ENCODE measurements at places on chromosomes 2 and 18. TPM values are rescaled to one million over a fixed set of nuclear protein-coding genes. Genes with fewer than 3 reads are reported as not detected.

DNA sequence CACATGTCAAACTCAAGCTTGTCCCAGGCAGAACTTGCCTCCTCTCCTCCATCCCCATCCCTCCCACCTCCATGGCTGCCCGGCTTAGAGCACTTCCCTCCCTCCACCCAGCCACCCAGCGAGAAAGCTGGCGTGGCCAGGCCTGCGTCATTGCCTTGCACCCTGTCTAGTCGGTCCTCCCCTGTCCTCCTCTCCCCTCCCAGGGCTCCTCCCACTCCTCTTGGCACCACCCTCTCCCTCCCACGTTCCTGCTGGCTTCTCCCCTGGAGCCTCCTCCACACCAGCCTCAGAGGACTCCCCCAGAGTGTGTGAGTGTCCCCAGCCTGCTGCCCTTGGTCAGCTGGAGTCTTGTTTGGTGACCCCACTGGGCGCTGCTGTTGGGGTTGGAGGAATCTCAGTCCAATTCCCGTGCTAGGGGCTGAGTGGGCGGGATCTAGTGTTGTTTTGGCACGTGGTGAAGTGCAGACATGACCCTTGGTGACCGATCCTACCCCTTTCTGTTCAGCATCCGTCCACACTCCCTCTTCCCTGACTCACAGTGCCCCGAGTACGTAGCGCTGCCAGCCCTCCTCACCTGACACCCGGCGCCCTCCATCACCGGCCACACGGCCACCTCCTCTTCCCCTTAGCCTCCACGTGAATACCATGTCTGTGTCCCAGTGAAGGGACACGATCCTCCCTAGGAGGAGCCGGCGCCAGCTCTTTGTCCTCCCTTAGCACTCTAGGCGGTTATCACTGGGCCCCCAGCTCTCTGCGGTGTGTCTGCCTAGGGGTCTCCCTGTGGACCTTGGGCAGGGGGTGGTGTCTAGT lies 41.4 kb downstream of the ATP6V1C2 start:
- no peak overlapping the region for H3K27ac ChIP-seq
- no peak for DNase-seq
- no peaks in the 10 kb centered on the region for H3K36me3 ChIP-seq
- no peaks in the 10 kb centered on the region for H3K27me3 ChIP-seq

The IL18R1 gene
- polyA plus RNA-seq: 5.2 TPM

- H3K36me3 ChIP-seq: no peaks in the 10 kb centered on the region
- H3K4me3 ChIP-seq: no peak overlapping the region
- no peak overlapping the region for H3K27ac ChIP-seq
- no peaks in the 10 kb centered on the region for H3K4me1 ChIP-seq
These were observed 329.2 kb downstream of the TNS1 start for GRCh38 chr2:217673627-217674026.

GRCh38 chr18:51009072-51009471 lies 20.9 kb upstream of the SMAD4 start:
- H3K4me1 ChIP-seq: peaks cover 6% of the 10 kb centered on the region
- no peak overlapping the region for H3K27ac ChIP-seq
- no peaks in the 10 kb centered on the region for H3K27me3 ChIP-seq
- DNase-seq: no peak

The SRD5A2 gene
- 0.89 TPM for polyA plus RNA-seq

GRCh38 chr2:199603721-199604291 lies 146.1 kb upstream of the SATB2 start:
- DNase-seq: peak; percentile 24
- no peaks in the 10 kb centered on the region for H3K36me3 ChIP-seq
- no peak overlapping the region for H3K4me3 ChIP-seq
- no peak overlapping the region for H3K27ac ChIP-seq
